ENCODE measurements at places on chromosomes 5 and 9.

GRCh38 chr9:86604741-86605140 lies 250.5 kb upstream of the TUT7 start:
- DNase-seq: no peak

DNA sequence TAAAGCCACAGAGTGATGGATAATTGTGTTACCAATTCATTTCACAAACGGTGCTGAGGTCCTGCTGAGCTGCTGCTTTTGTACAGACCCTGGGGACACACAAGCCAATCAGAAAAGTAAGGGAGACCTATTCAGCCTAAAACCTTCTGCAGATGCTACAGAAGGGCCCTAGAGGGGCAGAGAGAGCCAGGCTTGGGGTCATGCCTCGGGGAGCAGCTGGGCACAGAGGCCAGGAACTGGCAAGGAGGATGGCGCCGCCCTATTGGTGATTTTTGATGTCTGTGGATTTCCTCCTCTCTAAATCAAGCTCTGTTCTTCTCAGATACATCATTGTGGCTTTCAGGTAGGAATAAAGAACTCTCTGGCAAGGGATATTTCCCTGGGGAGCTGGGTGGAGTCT lies 181.9 kb downstream of the ZNF462 start:
- DNase-seq: peak; percentile 36

GRCh38 chr5:57718155-57718554 lies 235.5 kb upstream of the ACTBL2 start:
- no peak for DNase-seq

DNA sequence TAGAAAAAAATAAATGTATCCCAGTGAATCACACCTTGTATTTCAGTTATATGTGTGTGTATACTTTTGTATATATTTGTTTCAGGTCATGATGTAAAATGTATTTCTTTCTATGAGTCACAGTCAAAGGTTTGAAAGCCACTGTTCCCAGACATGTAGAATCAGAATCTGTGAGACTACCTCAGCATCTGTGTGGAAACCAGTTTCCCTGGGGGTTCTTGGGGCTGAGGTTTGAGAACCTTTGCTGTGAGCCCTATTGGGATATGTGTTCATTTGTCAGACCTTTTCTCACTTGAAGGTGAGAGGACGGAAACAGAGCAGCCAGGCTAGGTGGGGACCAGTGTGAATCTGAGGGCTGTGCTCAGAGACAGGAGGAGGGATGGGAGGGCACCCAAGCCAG lies 78.7 kb upstream of the SAP30L start:
- no peak for DNase-seq

- peak; percentile 66 for DNase-seq
These were observed 58.0 kb downstream of the RCL1 start for GRCh38 chr9:4850603-4851310.

GRCh38 chr5:52999344-52999949 lies 10.3 kb downstream of the ITGA2 start:
- no peak for DNase-seq

GRCh38 chr9:21110708-21111576 lies 30.7 kb downstream of the IFNW1 start:
- DNase-seq: peak; percentile 78

DNA sequence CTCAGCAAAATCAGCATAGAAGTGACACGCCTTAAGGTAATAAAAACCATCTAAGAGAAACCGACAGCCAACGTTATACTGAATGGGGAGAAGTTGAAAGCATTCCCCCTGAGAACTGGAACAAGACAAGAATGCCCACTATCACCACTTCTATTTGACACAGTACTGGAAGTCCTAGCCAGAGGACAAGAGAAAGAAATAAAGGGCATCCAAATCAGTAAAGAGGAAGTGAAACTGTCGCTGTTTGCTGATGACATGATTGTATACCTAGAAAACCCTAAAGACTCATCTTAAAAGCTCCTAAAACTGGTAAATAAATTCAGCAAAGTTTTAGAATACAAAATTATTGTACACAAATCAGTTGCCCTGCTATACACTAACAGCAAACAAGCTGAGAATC lies 393.3 kb downstream of the KIF4B start:
- no peak for DNase-seq

DNA sequence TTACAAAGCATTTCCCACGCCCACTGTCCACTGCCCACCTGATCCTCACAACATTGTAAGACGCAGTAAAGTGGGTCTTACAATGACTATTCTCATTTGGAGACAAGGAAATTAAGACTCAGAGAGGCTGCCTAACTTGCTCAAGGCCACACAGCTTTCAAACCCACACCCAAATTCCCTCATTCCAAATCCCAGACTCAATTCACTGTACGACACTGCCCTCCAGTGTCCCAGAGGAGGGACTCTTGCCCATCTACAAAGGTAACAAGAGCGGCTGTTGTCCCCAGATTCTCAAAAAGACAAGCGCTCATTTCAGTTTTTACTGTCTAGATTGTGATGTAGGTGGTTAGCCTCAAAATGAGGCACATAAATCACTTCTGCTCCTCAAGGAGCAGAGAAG lies 184.6 kb downstream of the ACTL7B start:
- DNase-seq: no peak

DNA sequence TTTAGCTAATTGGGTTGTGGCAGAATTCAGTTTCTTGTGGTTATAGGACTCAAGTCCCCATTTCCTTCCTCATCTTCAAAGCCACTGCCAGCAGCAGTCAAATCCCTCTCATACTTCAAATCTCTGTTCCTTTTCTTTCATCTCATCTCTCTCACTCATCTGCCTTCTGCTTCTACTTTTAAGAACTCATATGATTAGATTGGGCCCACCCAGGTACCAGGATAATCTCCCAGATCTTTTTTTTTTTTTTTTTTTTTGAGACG lies 8.0 kb upstream of the REEP5 start:
- DNase-seq: no peak

- no peak for DNase-seq
These were observed 48.3 kb upstream of the DNAH5 start for GRCh38 chr5:13992795-13993194.

DNA sequence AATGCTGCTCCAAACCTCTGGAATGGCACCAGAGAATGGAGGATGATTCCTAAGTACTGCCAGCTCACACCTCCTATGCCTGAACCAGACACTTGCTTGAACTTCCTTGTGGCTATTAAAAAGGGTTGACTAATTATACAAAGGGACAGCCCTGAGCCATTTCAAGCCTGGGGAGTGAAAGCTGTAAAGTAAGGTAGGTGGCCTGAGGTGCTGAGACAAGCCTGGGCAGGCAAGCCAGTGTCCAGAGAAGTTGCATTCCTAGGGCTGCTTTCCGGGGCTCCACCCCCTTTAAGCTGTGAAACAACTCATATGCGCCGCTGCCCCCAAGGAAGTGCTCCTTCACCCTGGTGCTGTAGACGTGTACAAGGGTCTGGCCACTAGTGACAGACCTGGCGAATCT lies 79.9 kb upstream of the SLC1A3 start:
- no peak for DNase-seq

DNA sequence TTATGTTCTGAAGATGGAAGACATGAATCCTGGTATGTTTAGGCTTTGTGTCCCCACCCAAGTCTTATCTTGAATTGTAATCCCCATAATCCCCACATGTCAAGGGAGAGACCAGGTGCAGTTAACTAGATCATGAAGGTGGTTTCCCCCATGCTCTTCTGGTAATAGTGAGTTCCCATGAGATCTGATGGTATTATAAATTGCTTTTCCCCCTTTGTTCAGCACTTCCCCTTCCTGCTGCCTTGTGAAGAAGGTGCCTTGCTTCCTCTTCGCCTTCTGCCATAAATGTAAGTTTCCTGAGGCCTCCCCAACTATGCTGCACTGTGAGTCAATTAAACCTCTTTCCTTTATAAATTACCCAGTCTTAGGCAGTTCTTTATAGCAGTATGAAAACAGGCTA lies 229.0 kb downstream of the ARL15 start:
- no peak for DNase-seq

DNA sequence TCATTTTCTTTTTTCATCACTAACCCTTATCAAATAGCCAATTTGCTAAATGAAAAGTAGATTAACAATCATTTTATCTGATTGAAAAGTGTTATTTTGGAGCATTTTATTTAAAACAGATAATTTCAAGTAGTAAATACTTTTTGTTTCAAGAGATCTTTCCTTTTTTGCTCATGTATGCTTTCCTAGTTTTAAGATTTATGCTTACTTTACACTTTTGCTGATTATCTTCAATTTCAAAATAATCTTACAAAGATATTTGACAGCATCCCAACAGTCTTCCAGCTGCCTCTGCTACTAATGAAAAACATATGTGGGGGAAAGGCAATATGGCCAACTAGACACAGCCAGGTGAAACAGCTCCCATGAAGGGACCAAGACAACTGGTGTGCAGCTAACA lies 1027.3 kb upstream of the CDH9 start:
- no peak for DNase-seq

DNA sequence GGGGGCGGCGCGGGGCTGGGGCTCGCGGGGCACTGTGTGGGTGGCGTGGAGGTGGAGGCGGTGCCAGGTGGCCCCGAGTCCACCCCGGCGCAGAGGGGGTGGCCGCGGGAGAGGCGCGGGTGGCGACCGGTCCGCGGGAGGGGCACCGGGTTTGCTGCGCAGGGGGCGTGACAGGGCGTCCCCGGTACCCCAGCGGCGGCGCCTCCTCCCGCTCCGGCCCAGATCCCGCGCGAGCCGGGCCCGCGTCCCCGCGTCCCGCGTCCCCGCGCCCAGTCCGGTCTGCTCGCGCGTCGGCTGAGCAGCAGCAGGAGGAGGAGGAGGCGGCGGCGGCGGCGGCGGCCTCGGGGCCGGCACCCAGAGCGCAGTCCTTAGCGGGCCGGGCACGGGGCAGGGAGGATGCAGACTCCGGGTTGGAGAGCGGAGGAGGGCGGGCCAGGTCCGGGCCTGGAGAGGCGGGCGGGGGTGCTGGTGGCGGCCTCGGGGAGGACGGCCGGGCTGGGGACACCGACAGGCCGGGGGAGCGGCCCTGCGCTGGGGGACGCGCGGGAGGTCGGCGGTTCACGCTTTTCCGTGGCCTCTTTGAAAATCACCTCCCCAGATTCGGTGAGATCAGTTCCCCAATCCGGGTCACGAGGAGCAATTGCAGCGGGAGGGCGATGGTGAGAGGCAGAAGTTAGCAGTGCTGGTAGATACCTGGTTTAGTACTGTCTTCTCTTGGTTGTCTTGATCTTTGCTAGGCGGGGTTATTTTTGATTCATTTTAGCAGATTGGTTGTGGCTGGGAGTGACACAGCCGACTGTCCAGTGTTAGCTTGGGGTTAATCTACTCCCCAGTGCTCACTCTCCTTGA lies 1.7 kb downstream of the TRIO start:
- peak; percentile 49 for DNase-seq

- no peak for DNase-seq
These were observed 8.8 kb downstream of the PAX5 start for GRCh38 chr9:37025071-37025822.

GRCh38 chr9:85142496-85142911 lies 473.0 kb downstream of the NTRK2 start:
- no peak for DNase-seq

- no peak for DNase-seq
These were observed 18.5 kb downstream of the TMEM167A start for GRCh38 chr5:83058726-83059125.

- no peak for DNase-seq
These were observed 176.4 kb downstream of the KIF4B start for GRCh38 chr5:155189981-155190380.

DNA sequence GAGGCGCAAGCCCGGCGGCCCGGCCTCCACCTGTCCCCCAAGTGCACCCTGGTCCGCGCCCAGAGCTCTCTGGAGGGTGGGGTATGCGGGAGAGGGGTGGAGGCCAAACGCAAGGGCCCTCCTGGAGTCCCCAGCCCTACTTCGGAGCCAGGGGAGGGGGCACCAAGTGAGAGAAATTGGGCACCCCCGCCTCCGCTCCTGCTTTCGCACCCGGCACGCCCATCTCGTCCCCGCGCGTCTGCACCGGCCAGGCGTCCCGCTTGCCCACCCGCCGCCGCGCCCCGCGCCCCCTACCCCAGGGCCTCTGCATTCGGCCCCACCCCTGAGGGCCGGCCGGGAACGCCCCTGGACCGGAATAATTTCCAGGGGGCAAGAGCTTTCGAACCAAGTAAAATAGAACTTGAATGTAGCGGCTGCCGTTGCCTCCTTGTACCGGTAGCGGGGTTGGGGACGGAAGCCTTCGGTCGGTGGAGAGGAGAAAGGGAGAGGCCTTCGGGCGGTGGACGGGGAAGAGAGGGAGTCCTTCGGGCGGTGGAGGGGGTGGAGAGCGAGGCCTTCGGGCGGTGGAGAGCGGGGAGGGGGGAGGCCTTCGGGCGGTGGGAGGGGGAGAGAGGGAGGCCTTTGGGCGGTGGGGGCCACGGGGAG lies 694 bp upstream of the PHPT1 start:
- DNase-seq: peak; percentile 81

DNA sequence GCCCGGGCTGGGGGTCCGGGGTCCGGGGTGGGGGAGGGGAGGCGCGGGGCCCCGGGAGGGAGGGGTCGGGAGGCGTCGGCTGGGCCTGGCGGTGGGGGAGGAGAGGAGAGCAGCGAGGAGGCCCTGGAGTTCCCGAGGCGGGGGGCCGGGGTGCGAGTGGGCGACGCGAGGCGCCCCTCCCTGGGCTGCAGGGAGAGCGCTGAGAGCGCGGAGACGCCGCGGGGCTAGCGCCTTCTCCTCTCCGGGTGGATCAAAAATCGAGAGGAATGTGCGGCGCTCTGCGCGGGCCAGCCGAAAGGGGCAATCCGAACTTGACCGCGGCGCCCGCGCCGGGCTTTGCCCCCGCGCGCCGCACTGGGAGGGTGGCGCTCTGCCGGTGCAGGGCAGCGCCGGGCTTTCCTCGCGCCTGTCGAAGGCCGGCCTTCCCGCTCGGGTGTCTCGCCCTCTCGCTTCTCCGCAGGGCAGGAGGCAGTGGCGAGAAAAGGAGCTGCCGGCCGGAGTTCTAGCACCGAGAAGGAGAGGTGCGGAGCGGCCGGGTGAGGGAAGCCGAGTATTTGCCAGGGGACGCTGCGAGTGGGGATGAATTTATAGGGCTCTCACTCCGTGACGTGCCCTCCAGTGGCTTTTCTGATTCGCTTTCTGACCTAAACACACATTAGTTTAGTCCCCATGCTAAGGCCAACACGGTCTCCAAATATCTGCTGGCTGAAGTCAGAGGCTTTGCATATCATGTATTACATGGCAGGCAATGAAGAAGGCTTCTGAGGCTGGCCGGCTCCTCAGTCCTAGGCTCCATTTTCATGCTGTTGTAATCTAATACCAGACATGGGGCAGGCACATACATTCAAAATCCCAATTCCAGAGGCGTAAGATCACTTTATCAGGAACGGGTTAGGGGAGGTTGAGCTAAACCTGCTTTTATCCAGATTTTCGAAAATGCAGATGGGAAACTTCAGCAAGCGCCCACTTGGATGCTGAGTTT lies 503 bp upstream of the GDNF start:
- DNase-seq: no peak
